Activated CD4-positive, alpha-beta T cell treated with anti-CD3 and anti-CD28 coated beads, Interleukin-2, amount 50 U/mL, for 24 hours (primary cell): ENCODE measurements at places on chromosomes 2 and 18.

DNA sequence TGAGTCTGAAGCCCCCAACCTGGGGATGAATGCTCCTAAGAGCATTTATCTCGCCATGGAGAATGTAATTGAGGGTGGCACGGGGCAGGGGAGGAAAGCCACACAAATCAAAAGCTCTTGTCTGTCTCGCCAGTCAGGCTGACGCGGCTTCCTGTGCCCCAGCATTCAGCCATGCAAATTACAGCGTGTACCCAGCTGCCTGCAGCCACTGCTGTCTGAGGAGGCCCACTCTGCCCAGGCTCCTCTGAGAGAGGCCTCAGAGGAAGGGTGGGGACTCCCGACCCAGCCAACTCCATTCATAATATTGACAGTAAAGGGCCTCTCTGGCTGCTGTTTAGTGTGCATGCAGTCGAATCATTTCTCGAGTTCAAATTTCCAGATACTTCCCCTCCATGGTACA lies 22.0 kb downstream of the SMAD7 start:
- peak; percentile 46 for DNase-seq

DNA sequence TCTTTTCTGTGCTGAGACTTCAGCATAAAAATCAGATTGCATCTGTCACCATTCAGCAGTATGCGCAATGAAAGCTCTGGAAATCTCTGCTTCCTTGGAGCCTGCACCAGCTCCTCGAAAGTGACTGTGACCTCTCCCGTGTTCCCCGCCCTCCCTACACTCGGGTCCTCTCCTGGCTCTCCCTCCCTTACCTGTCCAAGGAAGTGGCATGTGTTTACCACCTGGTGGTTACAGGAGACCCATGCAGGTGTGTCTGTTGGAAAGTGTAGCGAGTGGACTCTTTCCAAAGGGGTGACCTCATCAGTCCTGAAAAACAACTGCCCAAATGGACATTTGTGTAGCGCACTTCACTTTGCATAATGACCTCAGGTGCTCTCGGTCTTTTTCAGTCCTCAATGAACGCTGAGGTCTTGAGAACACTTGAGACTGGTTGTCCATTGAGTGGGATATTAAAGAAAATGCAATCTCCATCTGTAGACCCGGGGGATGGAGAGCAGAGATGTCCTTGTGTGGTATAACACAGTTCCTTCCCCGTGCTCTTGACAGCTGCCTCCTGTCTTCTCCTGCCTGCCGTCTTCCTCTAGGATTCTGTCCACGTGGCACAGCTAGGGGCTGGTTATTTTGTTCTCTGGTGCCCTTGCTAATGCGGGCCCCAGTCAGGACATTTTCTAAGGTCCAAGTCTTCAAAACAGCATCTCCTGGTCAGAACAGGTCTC lies 133.2 kb downstream of the ACKR3 start:
- no peak for DNase-seq

DNA sequence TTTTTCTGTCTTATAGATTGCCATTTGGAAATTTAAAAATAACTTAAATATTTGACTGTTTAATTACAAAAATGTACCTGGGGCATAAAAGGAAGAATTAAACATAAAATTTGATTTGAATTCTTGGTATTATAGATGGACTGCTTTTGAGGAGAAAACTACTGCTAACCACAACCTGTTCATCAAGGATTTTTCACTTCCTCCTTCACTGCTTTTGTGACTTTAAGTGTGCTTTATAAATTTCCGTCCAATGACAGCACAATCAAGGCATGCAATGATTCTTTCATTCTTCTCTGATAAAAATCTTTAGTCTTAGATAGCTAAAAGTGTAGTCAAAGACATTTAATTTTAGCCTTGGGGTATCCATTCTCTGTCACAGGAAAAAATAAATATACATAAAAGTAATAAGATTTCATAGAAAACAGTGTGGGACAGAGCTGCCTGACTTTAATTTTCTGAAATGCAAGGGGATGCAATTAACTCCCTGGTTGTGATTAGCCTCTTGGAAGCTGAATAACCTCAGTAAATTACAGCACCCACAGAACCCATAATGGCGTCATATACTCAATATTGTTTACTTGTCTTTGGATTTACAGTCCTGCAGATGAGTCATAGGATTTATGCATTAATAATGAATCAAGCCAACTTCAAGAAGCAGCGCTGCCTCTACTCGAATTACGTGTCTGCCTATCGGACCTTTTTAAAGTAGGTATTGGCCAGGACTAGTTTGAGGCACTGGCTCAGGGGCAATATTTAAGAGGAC lies 587.9 kb downstream of the NRXN1 start:
- DNase-seq, result no peak

- DNase-seq, result no peak
Observed at GRCh38 chr2:10377052-10377746, 70.9 kb downstream of the ODC1 start.

DNA sequence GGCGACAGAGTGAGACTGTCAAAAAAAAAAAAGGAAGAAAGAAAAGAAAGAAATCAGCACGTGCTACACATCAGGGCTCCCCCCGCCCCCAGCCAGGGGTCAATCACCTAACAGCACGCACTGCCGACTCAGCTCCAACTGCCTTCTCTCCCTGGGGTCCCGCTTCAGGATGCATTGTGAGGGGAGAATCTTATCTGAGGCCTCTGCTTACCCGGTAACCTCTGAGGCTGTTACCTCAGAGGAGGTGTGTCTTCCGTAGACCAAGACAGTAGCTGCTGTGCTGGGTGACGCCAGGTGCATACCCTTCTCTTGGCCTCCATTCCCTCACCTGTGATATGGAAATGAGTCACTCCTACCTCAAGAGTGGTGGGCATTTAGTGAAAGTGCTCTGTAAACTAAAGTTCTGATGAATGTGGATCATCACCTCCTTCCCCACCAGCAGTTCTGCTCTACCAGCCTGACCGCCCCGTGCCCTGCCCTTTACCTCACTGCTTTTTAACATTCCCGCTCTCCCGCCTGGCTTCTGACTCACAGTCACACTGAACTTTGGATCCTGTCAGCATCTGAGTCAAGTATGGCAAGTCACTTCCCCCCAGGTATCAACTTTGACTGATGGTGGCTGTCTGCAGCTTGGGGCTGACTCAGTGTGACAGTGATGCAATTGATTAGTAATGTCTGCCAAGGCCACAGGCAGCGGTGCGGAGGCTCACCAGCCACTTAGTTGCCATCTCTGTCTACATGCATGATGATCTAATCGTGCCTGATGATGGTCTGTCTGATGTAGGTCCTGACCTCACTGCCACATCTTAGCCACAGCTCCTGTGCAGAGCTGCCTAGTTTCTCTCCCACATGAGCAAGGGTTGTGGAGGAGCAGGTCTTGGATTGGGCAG lies 20.1 kb downstream of the ARID5A start:
- DNase-seq, result no peak

GRCh38 chr2:117918608-117919007 lies 95.3 kb downstream of the CCDC93 start:
- no peak for DNase-seq

DNA sequence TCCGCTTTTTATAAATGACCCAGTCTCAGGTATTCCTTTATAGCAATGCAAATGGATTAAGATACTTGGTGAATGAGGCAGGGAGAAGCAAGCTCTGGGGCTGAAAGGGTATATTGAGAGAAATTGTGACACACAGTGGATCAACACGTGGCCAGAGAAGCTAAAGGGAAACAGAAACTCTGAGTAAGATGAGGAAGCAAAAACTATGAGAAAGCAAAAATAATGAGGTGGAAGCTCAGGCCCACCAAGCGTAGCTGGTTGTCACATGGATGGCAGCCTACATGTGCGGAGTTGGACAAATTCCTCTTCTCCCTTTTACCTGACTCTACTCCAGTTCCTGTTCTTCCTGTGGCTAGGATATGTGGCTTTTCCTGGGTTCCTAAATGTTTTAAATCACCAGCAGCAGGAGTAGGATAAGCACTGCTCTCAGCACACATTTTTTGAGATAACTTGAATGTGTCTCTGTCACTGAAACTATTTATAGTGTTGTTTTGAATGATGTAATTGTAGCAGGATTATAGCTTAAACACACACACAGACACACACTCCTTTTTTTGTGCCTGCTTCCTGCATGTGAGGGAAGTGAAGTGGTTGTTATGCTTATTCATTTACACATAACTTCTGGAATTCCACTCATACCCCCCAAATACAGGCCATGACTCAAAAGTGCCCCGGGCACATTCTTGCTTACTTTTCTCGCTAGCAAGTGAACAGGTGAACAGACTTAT lies 30.1 kb upstream of the EPC2 start:
- no peak for DNase-seq

DNA sequence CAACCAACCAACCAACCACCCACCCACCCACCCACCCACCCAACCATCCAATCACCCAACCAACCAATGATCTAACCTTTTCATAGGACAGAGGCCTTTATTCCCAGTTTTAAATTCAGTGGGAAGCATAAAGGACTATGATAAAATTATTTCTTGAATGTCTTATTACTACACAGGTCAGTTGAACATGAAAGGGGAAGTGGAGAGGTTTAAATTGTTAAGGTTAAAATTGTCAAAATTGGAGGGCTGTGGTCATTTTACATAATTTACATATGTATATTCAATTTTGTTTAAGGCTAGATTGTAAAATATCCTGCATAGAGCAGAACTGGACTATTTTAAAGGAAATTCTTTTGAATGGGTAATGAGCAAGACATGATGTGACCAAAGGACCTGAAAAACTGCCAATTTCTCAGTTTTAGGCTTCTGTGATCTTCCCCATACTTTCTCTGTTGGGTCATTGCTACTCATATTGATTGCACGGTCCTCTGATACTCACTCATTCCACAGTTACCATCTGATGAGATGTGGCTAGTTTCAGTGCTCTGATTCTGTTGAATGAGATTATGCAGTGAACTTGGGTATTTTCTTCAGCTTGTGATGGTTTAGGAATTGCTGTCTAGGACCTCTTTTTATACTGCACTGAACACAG lies 127.4 kb downstream of the PLCL1 start:
- no peak for DNase-seq

- DNase-seq, result no peak
Observed at GRCh38 chr2:240812301-240812680, 7.7 kb downstream of the KIF1A start.

- no peak for DNase-seq
Observed at GRCh38 chr2:191394043-191394442, 148.8 kb downstream of the MYO1B start.

DNA sequence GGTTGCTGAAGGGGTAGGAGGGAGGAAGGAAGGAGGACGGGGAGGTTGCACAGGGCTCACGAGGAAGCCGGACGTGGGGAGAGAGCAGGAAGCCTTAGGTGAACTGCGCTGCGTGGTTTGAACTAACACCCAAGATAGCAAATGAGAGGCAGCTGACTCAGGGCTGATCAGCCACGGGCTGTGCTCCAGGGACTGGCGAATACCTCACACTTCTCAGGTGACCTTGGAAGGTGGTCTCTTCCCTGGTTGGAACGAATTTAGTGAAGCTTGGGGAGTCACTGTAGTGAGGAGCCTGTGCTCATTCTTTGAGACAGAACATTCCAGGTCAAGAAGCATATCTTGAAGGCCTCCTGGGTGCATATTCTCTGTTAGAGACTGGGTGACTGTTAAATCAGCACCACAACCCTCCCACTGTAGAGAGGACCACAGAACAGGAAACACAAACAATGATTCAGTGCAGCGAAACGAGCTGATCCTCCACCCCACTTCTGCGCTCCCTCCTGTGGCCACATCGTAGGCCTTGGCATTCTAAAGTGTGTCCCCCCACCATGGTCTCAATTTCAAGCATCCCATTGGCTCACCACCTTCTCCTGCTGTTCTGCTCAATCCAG lies 33.8 kb downstream of the TOGARAM2 start:
- DNase-seq, result peak; percentile 58

GRCh38 chr18:44896846-44897245 lies 216.2 kb downstream of the SETBP1 start:
- no peak for DNase-seq

DNA sequence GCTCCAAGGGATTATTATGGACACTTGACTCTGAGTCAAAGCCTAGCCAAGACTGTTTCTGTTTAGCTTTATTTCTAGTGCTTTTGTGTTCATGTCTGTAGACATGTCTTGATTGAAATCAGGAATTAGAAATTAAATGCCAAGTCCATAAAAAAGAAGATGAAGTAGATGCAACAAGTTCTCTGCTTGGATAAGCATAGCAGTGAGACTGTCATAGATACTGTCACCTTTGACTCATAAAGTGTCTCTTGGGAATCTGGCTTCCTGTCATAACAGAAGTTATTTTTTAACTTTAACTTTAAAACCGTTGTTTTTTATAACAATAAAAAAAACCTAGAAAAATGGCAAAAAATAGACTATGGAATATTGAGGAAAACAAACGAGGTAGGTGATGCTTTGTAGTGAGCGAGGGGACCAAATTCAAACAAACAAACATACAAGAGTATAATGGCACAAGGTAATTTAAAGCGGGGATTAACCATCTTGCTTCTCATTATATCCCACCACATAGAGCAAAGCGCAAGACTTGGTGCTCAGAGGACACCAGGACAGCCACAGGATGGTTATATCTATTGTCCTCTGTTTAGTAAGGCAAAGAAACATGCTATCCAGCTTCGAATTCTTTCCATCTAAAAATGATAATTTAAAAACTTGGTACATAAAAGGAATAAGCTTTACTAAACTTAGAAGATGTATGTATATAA lies 64.6 kb downstream of the CD226 start:
- no peak for DNase-seq

GRCh38 chr2:47057687-47058002 lies 97.5 kb downstream of the STPG4 start:
- no peak for DNase-seq

GRCh38 chr2:5756272-5756671 lies 64.1 kb downstream of the SOX11 start:
- no peak for DNase-seq

GRCh38 chr2:207594264-207594663 lies 30.9 kb downstream of the METTL21A start:
- no peak for DNase-seq

DNA sequence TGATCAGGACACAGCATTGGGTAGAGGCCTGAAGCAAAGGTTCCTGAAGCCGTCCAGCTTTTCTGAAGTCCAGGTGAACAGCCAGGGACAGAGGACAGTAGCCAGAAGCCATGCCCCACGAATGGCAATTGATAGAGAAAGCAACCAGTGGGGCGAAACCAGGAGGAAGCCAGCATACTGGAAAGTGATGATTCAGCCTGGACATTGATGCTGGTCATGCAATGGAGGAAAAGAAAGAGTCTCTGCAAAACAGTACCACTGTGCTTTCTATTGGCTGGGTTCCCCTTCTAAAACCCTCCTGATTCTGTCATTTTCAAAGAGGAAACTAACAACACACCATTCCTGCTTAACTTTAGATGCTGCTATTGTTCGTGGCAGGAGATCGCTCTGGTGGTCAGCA lies 221.4 kb upstream of the EPAS1 start:
- DNase-seq, result no peak

GRCh38 chr2:241956521-241957110 lies 87.1 kb downstream of the RTP5 start:
- DNase-seq, result no peak

DNA sequence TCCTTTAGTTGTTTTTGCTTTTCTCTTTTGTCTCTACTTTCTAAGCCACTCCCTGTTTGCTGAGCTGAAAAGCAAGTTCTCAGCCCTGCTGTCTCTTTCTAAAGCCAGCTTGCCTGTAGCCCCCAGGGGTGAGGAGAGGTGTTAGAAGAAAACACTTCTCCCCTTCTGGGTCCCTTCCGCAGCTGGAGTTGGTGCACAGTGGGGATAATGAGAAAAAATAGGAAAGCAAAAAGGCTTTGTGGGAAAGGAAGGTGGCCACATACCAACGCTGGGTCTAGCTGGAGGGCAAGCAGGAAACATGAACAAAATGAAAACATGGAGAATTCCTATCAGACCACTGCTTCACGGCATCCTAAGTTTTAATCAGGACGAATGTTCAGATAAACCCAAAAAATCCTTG lies 15.5 kb upstream of the SLC20A1 start:
- DNase-seq, result no peak

- DNase-seq, result no peak
Observed at GRCh38 chr2:214630402-214631045, 179.0 kb downstream of the BARD1 start.

- DNase-seq, result no peak
Observed at GRCh38 chr2:239316562-239317465, 84.0 kb downstream of the HDAC4 start.
